Daoy (cell line): ENCODE measurements at places on chromosomes 3 and 15. TPM values are rescaled to one million over a fixed set of nuclear protein-coding genes. Genes with fewer than 3 reads are reported as not detected.
A peak's percentile ranks its signal among the peaks of the same experiment; 100 is the strongest.

DNA sequence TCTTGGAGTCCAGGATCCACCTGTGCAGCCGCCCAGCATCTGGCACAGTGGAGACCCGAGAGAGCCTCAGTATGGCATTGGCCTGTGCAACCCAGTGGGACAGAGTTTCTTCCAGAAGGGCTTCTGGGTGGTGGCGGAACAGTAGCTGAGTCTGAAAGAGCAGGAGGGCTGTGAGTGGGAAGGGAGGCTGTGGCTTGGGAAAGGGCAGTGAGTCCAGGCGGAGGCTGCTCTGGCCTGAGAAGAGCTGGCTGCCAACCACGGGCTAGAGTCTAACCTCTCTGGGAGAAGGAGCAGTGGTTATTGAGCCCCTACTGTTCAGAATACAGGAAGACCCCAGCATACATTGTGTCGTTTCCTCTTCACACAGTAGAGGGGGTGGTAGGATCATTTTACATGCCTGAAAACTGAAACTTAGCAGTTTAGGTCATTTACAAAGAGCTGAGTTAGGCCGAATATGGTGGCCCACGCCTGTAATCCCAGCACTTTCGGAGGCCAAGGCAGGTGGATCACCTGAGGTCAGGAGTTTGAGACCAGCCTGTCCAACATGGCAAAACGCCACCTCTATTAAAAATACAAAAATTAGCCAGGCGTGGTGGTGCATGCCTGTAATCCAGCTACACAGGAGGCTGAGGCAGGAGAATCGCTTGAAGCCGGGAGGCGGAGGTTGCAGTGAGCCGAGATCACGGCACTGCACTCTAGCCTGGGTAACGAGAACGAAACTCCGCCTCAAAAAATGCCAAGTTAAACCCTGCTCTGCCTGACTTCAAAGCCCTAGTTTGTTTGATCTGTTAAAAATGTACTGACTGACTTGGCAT, 3.2 kb downstream of the AEN start:
- no peak for DNase-seq

GRCh38 chr3:37652851-37653250, 208.8 kb upstream of the CTDSPL start:
- no peak for DNase-seq

DNA sequence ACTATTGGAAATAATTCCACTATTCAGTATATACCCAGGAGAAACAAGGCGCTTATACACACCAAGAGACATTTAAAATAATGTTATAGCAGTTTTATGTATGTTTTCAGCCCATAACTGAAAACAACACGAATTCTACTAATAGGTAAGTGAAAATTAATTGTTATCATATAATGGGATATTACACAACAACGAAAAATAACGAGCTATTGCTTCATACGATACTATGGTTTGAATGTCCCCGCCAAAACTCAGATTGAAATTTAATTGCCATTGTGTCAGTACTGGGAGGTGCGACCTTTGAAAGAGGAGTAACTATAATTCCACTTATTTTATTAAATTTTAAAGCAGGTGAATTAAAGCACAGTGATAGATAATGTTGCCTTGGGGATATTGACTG, 4.0 kb upstream of the CSRNP1 start:
- DNase-seq = no peak

DNA sequence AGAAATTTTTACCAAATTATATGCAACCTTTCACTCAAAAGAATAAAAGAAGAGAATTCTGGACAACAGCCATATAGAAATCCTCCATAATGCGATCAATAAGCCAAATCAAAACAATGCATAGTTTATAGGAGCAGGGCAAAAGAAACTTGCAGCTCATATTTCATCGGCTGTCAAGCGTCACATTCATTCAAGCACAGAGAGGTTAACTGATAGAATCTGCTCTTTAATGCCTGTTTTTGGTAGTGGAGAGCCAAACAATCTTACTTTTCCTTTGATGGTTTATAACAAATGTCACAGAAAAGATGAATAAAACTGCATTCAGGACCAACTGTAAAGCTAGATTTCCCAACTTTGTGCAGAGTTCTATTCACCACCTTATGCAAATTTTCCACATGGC, 35.4 kb downstream of the PRTG start:
- DNase-seq = no peak

DNA sequence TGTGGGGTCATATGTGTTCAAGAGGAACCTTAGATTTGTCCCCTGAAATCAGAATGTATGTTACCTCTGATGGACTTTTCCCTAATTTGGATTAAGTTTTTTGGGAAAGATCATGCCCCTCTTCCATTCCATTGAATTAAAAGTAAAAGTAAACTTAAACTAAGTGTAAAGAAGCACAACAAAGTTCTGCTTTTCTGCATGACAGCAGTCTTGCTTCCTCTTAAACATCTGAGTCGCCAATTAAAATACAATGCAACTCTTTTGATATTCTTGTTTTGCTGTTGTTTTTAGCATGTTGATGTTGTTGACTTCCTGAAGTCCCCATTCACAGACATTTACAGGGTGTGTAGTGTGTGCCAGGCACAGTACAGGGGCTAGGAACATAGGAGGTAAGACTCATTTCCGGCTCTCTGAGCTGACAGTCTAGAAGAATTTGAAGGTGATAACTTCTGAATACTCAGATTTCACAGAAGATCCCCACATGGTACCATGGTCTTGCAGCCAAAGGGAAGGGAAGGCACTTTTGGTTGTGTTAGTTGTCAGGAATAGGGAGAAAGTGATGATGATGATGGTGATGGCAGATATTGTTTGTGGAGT, 45.0 kb downstream of the USP13 start:
- no peak for DNase-seq

DNA sequence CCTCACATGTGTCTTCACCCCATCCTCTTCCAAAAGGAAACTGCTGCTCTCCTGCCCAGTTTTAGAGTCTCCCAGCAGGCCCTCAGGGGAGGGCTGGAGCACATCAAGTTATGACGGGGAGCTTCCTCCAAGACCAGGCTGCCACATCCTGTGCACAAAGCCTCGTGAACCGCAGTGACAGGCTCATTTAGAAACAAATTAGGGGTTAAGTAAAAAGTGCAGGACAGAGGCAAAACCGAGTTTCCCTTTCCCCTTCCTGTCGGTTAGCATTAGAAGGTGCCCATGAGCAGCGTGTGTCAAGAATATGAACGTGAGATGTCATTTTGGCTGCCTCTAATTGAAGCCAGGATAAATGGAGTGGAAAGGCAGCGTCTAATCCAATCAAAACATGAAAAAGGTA, 199.7 kb downstream of the ARRDC4 start:
- DNase-seq = peak; percentile 82

DNA sequence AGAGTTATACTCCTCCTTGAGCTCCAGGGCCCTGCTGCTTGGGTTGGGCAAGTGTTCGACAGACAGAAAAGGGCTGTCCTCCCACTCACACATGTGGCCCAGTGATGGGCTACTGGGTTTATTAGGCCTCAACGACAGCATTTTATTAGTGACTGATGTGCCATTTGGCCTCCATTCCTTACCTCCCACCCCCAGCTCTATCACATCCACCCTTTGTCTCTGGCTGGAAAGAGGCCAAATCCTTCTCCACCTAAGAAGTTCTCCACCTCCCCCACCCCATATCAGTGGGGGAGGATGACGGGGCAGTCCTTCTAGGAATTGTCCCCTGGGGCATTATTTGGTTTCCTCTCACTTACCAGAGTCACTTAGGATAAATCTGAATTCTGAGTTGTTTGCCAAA, 57.1 kb upstream of the WNT5A start:
- no peak for DNase-seq

GRCh38 chr3:185986198-185986777, 48.5 kb upstream of the TRA2B start:
- DNase-seq = no peak

GRCh38 chr15:33535135-33535534, 224.4 kb downstream of the RYR3 start:
- no peak for DNase-seq

GRCh38 chr15:42365921-42366550, 6.7 kb downstream of the CAPN3 start:
- no peak for DNase-seq

GRCh38 chr15:26521130-26521529, 251.7 kb downstream of the GABRB3 start:
- DNase-seq = no peak

- DNase-seq = no peak
Measured at GRCh38 chr3:46008058-46008457, 12.4 kb upstream of the FYCO1 start.

DNA sequence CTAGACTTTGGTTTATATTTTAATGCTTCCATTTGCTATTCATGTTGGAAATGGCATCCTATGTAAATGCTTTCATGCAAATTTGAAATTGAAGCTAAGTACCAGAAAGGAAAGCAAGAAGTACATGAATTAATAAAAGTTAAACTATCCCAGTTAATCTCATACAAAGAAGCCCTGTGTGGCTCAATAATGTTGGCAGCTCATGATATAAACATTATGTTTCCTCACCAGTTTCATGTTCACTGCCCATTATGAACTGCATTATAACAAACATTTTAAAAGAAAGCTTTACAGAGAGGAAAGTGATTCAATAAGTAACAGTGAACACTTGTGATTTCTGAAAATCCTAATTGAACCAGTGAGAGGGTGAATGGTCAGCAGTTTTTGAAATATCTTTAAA, 62.9 kb upstream of the ROBO2 start:
- no peak for DNase-seq

GRCh38 chr3:38643090-38643489, 6.4 kb downstream of the SCN5A start:
- no peak for DNase-seq

DNA sequence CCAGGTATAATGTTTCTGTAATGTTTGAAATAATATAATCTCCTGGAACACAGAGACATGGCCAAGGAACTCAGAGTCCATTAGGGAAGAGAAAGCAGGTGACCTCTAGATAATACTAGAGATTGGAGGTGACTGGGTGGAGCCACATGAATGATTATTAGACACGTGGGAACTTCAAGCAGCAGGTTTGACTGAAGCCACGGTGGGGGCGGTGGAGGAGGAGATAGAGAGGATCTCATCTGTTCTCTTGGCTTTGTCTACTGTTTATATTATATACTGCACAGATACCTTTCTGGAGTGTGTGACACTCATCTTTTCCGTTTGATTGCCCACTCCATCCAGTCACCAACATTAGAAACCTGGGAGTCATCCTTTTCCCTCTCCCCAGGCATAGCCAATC, 33.7 kb downstream of the KIF7 start:
- DNase-seq = no peak

DNA sequence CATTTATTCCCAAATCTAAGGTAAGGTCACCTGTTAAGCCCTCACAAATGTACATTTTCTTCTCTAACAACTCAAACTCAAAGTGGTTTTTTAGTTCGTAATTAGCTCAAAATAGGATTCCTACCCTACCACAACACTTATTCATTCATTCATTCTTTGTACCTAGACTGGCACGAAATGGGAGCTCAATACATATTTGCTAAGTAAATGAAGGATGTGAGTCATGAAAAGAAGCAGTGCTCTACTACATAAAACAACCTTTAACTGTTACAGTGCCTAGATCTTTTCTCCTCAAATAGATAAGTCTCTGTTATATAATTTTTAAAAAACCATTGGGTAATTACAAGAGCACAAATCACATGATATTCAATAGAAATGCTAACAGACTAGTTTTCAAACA, 13.1 kb downstream of the RSL24D1 start:
- DNase-seq = no peak

DNA sequence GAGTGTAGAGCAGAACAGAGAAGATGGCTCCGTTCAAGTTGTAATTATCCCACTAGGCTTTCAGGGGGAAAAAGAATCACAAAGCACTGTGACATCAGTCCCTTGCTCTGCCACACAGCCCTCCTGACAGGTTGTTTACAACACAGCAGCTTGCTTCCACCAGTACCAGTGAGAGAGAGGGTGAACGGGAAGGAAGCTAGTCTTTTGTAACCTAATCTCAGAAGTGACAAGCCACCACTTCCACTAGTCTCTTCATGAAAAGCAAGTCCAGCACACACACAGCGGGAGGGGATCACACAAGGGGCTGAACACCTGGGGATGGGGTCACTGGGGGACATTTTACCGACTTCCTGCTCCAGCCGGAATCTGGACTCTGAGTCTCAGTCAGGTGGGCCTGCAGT, 86.3 kb downstream of the FAM81A start:
- DNase-seq = no peak

GRCh38 chr15:63499175-63499549, 5.2 kb upstream of the USP3 start:
- DNase-seq = no peak

GRCh38 chr3:176296066-176296597, 901.1 kb downstream of the TBL1XR1 start:
- DNase-seq = no peak

DNA sequence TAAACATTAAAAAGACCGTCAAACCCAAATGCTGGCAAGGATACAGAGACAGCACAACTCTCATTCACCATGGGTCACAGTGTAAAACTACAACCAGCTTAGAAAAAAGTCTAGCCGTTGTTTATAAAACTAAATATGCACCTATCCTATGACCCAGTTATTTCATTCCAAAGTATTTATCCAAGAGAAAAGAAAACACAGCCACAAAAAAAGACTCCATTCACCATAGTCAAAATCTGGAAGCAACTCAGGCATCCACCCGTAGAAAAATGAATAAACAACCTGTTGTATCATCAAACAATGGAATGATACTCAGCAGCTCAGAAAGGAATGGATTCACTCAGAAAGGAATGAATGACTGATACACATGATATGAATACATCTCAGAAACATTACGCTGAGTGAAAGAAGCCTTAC, 28.6 kb downstream of the PLD1 start:
- peak; percentile 75 for DNase-seq

GRCh38 chr3:113594066-113594465, 61.7 kb downstream of the SIDT1 start:
- DNase-seq = no peak

GRCh38 chr3:46027736-46028397, 584 bp upstream of the XCR1 start:
- DNase-seq = no peak

GRCh38 chr3:54712539-54712938, 215.3 kb downstream of the LRTM1 start:
- no peak for DNase-seq

GRCh38 chr3:24387493-24387892, 107.2 kb downstream of the THRB start:
- no peak for DNase-seq

DNA sequence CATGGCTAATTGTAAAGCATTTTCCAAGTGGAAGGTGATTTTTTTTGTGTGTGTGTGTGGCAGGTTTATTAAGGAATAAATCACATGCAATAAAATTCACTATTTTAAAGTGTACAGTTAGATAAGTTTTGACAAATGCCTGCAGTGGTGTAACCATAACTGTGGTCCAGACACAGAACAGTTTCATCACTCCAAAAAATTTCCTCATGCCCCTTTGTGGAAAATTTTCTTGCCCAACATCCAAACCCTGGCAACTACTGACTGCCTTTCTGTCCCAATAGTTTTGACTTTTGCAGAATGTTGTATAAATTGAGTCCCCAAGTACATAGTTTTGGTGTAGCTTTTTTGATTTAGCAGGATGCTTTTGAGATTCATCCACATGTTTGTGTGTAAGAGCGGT, 135.1 kb upstream of the KLHL25 start:
- no peak for DNase-seq

The SI gene
- total RNA-seq = not detected in 2 replicates

The AHSG gene
- total RNA-seq = not detected in 2 replicates

The CTDSPL gene
- 6.1 and 7.3 TPM in 2 replicates for total RNA-seq

The C2CD4B gene
- not detected in 2 replicates for total RNA-seq

The TMEM40 gene
- not detected in 2 replicates for total RNA-seq

The FMN1 gene
- 4.9 and 5.7 TPM in 2 replicates for total RNA-seq

The DUOXA2 gene
- total RNA-seq = 0.15 TPM in 1 of 2 replicates, not detected in the other

The MUSTN1 gene
- not detected in 2 replicates for total RNA-seq

The IL17RE gene
- total RNA-seq = 0.06 and 0.18 TPM in 2 replicates

The CLSTN2 gene
- total RNA-seq = 0.86 and 0.91 TPM in 2 replicates

The HRH1 gene
- total RNA-seq = 8.2 and 9.0 TPM in 2 replicates

The KCNMB2 gene
- total RNA-seq = 0.06 TPM in 1 of 2 replicates, not detected in the other

The CKMT1A gene
- 2.2 TPM in 1 of 2 replicates, not detected in the other for total RNA-seq

The CPLX3 gene
- total RNA-seq = not detected in 2 replicates

The POLQ gene
- 9.5 and 13.2 TPM in 2 replicates for total RNA-seq

The HRG gene
- not detected in 2 replicates for total RNA-seq
